ENCODE measurements at places on chromosomes 16 and 17.

- DNase-seq: no peak
Observed at GRCh38 chr16:20899071-20899470, 1.1 kb downstream of the DCUN1D3 start.

GRCh38 chr17:8391711-8392110 is 5.9 kb downstream of the RNF222 start:
- DNase-seq: no peak

DNA sequence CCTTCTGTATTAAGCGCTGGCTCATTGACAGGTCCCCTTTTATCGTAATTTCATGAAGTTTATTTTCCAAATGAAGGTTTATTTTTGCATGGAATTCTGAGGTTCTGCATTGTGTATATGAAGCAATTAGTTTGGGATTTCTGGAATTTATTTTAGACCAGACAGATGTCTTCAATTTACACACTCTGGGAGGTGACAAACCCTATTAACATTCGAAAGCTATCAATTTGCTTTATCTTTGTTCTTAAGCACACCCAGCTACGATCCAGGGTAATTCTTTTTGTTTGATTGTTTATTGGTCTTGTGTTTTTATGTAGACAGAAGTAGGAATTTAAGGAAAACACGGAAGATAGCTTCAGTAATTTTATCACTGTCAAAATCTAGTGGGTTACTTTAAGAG is 264.6 kb downstream of the HS3ST3A1 start:
- no peak for DNase-seq

- DNase-seq: no peak
Observed at GRCh38 chr16:12541672-12542071, 262.0 kb downstream of the CPPED1 start.

GRCh38 chr17:61510237-61510636 is 58.0 kb downstream of the TBX4 start:
- DNase-seq: no peak

GRCh38 chr17:5416901-5417300 is 2.6 kb downstream of the NUP88 start:
- no peak for DNase-seq

- no peak for DNase-seq
Observed at GRCh38 chr16:19379838-19380237, 37.8 kb upstream of the TMC5 start.

DNA sequence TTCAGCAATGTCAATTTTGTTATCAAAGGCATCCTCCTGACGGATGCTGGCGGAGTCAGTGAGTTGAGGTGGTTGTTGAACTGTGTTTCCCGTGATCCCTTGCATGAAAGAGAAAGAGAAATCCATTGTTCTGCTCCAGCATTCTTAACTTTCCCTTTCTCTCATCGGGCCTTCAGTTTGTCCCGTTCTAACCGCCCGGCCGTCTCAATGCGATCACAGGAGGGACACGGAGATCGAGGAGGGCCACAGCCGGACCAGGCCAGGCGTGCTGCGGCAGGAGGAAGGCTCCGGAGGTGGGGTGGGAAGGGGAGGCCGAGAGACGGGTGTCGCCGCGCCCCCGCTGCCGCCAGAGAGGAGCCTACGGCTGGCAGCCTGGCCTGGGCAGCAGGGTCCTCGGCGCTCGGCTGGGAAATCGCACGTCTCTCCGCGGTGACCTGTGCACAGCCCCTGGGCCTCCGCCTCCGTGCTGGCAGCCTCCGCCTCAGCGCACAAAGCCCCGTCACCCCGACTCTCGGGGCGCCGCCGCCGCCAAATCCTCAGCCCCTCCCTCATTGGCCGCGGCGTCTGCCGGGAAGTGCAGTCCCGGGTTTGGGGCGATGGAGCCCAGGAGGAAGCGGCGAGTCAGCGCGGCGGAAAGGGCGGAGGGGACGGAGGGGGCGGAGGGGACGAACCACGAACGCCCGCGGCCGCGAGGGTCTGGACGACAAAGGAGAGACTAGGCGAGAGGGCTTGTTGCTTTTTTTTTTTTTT is 38.1 kb downstream of the SOST start:
- peak; percentile 74 for DNase-seq

DNA sequence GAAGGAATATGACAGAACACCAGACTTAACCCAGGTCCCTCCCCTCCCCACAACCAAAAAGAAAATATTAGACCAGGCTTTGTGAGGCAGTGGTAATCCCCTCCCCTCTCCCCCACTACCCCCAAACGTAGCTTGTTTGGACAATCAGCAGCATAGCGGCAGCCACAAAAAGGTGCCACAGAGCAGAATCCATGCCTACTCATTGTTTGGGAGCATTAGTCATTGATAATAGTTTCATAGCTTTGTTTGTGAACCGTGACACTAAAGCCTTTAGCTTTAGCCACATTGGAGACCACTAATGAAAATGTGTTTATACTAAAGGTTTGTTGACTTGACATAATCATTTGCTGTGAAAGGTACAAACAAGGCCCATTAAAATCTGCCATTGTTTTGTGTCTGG is 65.1 kb downstream of the NUP93 start:
- DNase-seq: peak; percentile 69

DNA sequence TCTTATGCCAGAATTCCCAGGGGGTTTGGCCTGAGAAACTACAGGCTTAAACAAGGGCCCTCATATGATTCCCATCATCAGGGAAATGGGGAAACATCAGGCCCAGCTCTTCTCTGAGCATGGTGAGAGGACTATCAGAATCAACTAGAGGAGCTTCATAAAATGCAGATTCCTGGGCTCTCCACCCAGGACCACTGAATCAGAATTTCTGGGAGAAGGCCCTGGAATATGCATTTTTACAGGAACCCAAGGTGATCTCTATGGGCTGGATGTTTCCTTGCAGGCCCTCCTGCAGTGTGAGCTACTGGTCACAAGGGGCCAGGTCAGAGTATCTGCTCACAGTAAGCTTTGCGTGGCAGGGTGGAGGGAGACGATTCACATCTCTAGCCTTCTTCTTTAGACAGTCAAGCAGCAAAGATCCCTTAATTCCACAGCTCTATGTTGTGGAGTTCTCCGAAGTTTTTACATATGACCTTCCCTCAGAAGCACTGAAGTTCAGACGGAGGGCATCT is 38.8 kb upstream of the HOXB13 start:
- DNase-seq: no peak

DNA sequence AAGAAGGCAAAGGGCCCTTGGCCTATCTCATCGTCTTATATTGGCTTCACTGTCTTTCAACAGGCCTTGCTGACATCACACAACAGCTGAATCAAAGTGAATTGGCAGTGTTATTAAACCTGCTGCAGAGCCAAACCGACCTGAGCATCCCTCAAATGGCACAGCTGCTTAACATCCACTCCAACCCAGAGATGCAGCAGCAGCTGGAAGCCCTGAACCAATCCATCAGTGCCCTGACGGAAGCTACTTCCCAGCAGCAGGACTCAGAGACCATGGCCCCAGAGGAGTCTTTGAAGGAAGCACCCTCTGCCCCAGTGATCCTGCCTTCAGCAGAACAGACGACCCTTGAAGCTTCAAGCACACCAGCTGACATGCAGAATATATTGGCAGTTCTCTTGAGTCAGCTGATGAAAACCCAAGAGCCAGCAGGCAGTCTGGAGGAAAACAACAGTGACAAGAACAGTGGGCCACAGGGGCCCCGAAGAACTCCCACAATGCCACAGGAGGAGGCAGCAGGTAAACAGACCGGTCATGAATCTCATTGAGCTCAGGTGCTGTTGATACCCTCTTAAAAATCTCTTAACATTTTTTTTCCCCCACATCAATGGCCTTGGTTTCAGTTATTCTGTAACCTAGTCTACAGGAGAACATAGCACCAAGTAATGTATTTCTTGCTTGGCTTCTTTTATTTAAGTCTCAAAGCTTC is 64.7 kb downstream of the CDK12 start:
- no peak for DNase-seq

- no peak for DNase-seq
Observed at GRCh38 chr16:49640581-49640980, 215.3 kb downstream of the ZNF423 start.

GRCh38 chr16:11309895-11310633 is 28.9 kb upstream of the PRM1 start:
- DNase-seq: no peak

DNA sequence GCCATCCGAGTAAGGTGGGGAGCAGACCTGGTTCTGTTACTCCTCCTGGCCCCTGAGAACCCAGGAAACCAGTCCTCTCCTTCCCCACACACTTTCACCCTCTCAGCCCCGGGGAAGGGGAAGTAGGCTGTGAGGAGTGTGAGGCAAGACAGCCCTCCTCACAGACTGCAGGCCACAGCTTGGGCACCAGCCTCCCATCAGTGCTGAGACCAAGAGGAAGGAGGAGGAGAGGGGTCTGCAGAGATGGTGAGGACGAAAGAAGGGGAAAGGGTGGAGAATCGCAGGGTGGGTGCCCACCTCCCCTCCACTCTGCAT is 7.0 kb downstream of the G6PC3 start:
- no peak for DNase-seq

- peak; percentile 3 for DNase-seq
Observed at GRCh38 chr17:17890773-17891759, 54.3 kb upstream of the SREBF1 start.

GRCh38 chr16:4925293-4925607 is 11.7 kb downstream of the PPL start:
- no peak for DNase-seq

- no peak for DNase-seq
Observed at GRCh38 chr16:66693149-66693548, 3.4 kb downstream of the CMTM4 start.
